ENCODE measurements at places on chromosomes 5 and 9. TPM values are rescaled to one million over a fixed set of nuclear protein-coding genes. Genes with fewer than 3 reads are reported as not detected.

The INSL6 gene
- total RNA-seq: not detected

The PCDHB1 gene
- total RNA-seq: not detected

The PCDHA5 gene
- 0.08 TPM for total RNA-seq

The TICAM2 gene
- 1.2 TPM for total RNA-seq

The TMEM174 gene
- total RNA-seq: not detected

The ESM1 gene
- total RNA-seq: not detected

The EMB gene
- 5.7 TPM for total RNA-seq

The SH2D3C gene
- total RNA-seq: 1.9 TPM
